Stomach (tissue), 19 donors: ENCODE measurements at places on chromosomes 3 and 15. TPM values are rescaled to one million over a fixed set of nuclear protein-coding genes. Genes with fewer than 3 reads are reported as not detected.
A peak's percentile ranks its signal among the peaks of the same experiment; 100 is the strongest.

The SEMA7A gene
- 2.9 TPM for total RNA-seq

The SOX2 gene
- 16.5 TPM for total RNA-seq

DNA sequence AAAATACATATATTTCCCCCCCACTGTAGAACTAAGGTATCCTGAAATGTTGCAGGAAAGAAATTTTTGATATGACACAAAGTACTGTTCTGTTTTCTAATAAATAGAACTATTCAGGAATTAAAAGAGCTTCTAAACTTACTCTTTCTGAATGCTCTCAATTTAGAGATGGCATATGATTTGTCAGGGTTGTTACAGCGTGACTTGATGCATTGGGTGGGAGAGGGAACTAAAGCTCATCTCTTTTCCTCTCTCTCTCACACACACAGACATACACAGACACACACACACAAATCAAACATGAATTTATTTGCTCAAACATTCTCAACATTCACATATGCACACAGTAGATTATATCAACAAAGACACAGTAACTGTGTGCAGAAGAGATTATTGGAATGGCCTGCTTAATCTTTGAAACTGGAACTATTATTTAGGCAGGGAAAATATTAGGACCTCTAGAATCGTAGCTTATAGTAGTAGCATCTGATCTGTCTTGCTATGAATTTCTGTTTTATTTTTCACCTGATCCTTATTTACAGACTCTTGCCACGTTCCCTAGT is 807.4 kb upstream of the GBE1 start:
- H3K4me1 ChIP-seq: no peaks in the 10 kb centered on the region
- no peak for DNase-seq
- H3K36me3 ChIP-seq: no peaks in the 10 kb centered on the region
- no peak overlapping the region for H3K4me3 ChIP-seq
- no peaks in the 10 kb centered on the region for H3K27me3 ChIP-seq
- H3K27ac ChIP-seq: no peak overlapping the region

DNA sequence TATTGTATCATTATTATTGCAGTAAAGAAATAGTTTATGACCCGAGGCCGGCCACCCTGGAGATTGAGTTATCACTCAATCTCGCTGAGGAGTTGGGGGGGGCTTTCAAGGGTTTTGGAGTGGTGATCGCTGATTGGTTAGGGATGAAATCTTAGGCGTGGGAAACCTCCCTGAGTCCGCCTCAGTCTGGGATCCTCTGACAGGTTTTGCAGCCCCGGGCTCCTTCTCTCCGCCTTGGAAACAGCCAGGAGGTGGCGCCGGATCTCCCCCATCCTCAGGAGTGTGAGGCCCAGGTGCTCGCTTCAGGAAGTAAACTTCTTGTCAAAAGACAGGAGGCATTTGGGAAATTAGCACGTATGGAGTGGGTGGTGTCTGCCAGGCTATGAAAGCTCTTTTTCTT is 41.1 kb upstream of the SEC61A1 start:
- H3K27ac ChIP-seq: no peak overlapping the region
- no peak overlapping the region for H3K4me3 ChIP-seq
- H3K27me3 ChIP-seq: peaks cover 4% of the 10 kb centered on the region
- no peaks in the 10 kb centered on the region for H3K36me3 ChIP-seq
- DNase-seq: peak; percentile 72
- H3K4me1 ChIP-seq: no peaks in the 10 kb centered on the region

- no peak overlapping the region for H3K4me3 ChIP-seq
- DNase-seq: no peak
- no peaks in the 10 kb centered on the region for H3K36me3 ChIP-seq
- no peaks in the 10 kb centered on the region for H3K4me1 ChIP-seq
Observed at GRCh38 chr3:46186471-46187340, 21.4 kb downstream of the CCR1 start.

DNA sequence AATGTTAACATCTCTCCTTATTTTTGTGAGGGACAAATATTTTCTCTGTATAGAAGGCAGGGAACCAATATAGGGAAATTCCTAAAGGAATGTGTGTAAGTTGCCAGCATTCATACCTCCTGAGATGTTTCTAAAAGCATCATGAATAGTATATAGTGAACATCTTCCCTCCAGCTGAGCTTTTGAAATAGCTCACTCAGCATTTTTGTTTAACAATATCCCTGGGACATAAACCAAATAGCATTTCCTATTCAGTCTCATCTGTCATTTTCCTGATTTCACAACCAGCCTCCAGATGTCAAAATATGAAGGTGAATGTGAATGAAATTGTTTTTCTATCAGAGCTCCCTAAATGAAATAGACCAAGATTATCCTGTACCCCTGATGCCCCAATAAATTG is 137.2 kb downstream of the PPM1L start:
- H3K27me3 ChIP-seq: no peaks in the 10 kb centered on the region
- no peak overlapping the region for H3K27ac ChIP-seq
- no peaks in the 10 kb centered on the region for H3K4me1 ChIP-seq
- no peak overlapping the region for H3K4me3 ChIP-seq

GRCh38 chr3:160885791-160886286 is 129.8 kb downstream of the PPM1L start:
- H3K27me3 ChIP-seq: no peaks in the 10 kb centered on the region
- no peaks in the 10 kb centered on the region for H3K4me1 ChIP-seq

DNA sequence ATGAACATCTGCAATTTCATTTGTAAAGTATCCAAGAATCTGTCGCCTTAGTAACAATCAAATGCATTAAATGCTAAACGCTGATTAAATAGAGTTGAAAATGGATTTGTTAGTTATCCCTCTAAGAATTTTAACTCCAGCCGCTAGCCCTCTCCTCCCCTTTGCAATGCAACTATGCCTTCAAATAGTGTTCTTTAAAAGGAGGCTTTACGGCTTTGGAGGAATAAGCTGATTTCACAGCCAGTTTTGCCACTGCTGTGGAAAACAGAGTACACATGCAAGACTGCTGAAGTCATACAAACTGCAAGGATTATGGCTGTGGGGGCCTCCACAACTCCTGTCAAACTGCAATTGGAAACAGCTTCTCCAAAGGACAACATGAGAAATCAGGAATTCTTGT is 89.2 kb downstream of the CERS3 start:
- no peak overlapping the region for H3K27ac ChIP-seq
- H3K27me3 ChIP-seq: no peaks in the 10 kb centered on the region
- DNase-seq: peak; percentile 56
- H3K4me3 ChIP-seq: no peak overlapping the region

GRCh38 chr15:60371175-60372051 is 26.4 kb downstream of the ANXA2 start:
- H3K4me1 ChIP-seq: peaks cover 64% of the 10 kb centered on the region
- peak; percentile 78 for DNase-seq

DNA sequence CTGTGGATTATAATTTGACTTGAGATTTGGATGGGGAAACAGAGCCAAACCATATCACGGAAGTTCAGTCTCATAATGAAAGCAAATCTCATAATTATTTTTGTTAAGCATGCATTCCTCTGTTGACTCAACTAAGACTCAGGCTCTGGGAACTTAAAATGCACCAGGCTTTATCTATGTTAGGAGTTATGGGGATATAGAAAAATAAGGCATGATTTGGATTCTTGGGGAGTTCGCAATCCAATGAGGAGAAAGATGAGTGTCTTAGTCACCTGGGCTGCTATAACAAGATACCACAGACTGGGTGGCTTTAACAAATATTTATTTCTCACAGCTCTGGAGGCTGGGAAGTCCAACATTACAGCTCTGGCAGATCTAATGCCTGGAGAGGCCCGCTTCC is 89.4 kb upstream of the TJP1 start:
- peaks cover 5% of the 10 kb centered on the region for H3K4me1 ChIP-seq
- no peak overlapping the region for H3K27ac ChIP-seq
- H3K27me3 ChIP-seq: no peaks in the 10 kb centered on the region
- no peak for DNase-seq

DNA sequence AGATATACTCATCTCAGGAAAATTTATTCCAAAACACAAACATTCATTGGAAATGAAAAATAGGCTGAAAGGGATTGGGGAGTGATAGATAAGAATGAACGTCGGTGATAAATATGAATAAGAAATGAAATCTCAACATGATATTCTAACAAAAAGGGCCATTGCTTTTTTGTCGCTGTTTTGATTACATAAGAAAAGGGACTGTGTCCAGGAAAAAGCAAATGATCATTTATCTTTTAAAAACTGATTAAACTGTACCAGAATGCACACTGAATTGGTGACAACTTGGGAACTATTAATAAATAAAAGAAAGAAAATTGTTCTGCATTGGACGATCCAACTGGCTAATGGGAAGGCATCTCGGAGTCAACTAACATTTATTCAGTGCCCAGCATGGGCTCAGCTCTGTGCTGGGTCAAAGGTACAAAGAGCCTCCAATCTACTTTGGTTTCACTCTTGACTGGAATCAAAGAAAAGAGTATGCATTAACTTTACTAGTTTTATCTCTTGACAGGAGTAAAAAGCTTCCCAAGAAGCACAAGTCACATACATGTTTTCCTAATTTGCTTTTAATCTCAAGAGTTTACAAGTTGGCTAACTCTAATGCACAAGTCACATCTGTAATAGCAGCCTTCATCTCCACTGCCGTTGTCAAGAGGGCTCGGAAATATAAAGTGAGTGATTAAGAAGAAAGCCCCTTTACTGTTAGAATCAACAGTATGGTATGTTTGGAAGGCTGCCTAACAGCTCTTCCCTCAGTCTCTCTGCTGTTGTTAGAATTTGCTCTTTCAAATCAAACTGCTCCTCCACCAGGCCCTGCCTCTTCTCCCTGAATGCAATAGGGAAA is 280.0 kb downstream of the IGSF11 start:
- no peak for DNase-seq
- H3K27ac ChIP-seq: no peak overlapping the region
- no peaks in the 10 kb centered on the region for H3K4me1 ChIP-seq
- H3K27me3 ChIP-seq: no peaks in the 10 kb centered on the region
- no peak overlapping the region for H3K4me3 ChIP-seq
- no peaks in the 10 kb centered on the region for H3K36me3 ChIP-seq

DNA sequence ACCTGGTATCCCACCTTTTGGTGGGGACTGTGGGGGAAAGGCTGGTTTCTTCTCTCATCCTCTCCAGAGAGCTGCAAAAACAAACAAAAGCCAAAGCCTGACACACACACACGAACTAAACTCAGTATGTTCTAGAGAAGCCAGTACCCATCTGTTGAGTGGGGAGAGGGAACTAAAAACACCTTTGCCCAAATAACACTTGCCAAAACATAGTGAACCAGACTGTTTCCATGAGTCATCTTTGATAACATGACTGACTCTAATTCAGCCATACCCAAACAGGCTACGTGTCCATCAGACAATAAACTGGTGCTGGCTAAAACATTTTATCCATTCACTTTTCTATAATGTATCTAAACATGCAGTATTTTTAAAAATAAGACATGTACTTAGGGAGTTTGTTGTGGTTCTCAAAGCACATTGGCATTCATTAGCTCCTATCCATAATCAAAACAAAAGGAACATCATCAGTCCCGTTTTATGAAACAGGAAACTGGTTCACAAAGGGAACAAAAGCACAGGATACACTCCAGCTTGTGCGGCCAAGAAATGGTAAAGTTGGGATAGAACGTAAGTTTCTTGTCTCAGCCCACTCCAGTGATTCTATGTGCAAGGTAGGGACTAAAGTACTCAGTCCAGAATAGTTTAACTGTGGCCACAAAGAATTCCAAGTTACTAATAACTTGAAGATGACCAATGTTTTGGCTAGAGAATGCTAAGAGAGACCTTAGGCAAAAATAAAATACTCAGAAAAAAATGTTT is 16.1 kb downstream of the LYSMD2 start:
- DNase-seq: no peak
- H3K36me3 ChIP-seq: peaks cover 12% of the 10 kb centered on the region
- H3K4me3 ChIP-seq: no peak overlapping the region
- peak overlapping the region; percentile 11 for H3K27ac ChIP-seq
- peaks cover 3% of the 10 kb centered on the region for H3K4me1 ChIP-seq
- H3K27me3 ChIP-seq: no peaks in the 10 kb centered on the region

- no peaks in the 10 kb centered on the region for H3K4me1 ChIP-seq
- H3K27me3 ChIP-seq: no peaks in the 10 kb centered on the region
- no peak overlapping the region for H3K27ac ChIP-seq
- H3K4me3 ChIP-seq: no peak overlapping the region
- H3K36me3 ChIP-seq: no peaks in the 10 kb centered on the region
- DNase-seq: peak; percentile 47
Observed at GRCh38 chr15:40301467-40302179, 6.1 kb downstream of the PLCB2 start.

DNA sequence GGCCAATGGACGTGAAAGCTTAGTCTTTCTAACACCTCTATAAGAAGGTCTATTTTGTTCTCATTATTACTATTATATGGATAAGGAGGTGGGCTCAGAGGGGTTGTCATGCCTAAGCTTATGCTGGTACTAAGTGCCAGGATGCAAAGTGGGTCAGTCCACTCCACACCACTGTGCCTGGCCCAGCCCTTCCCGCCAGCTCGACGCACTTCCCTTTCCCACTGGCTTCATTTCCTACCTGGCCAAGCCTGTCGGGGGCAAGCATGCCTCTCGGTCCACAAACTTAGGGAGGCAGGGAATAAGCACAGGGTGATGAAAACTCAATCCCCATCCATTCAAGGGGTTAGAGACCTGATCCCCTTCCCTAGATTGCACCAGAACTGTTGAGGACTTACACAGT is 5.9 kb upstream of the SYNM start:
- no peak overlapping the region for H3K4me3 ChIP-seq
- H3K27ac ChIP-seq: no peak overlapping the region
- peaks cover 10% of the 10 kb centered on the region for H3K4me1 ChIP-seq

- H3K27ac ChIP-seq: no peak overlapping the region
- peak; percentile 55 for DNase-seq
- no peak overlapping the region for H3K4me3 ChIP-seq
- H3K4me1 ChIP-seq: no peaks in the 10 kb centered on the region
Observed at GRCh38 chr3:141629976-141630375, 108.1 kb upstream of the RNF7 start.

- no peak overlapping the region for H3K4me3 ChIP-seq
- H3K27me3 ChIP-seq: no peaks in the 10 kb centered on the region
- H3K27ac ChIP-seq: no peak overlapping the region
- H3K4me1 ChIP-seq: peaks cover 9% of the 10 kb centered on the region
- H3K36me3 ChIP-seq: peaks cover 9% of the 10 kb centered on the region
Observed at GRCh38 chr15:73114064-73114463, 61.8 kb downstream of the NEO1 start.

DNA sequence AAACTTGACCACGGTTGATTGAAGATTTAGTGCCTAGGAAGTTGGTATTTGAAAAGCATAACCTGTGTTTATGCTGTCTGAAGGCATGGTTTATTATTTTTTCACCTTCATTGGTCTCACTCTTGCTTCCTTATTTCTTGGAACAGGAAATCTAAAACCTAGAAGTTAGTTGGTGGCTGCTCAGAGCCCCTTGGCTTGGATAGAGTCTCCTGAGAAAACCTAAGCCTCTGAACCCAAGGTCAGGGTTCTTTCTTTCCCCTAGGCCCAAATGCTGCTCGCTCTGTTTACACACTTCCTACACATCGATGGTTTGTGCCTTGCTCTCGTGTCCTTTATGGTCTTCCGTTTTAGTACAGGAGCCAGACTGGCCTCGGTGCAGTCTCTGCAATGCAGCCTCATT is 82.2 kb downstream of the TRAK1 start:
- H3K4me1 ChIP-seq: peaks cover 25% of the 10 kb centered on the region
- no peak overlapping the region for H3K27ac ChIP-seq
- no peak overlapping the region for H3K4me3 ChIP-seq
